Epithelial cell of alveolus of lung (primary cell): ENCODE measurements at places on chromosomes 5 and 9. TPM values are rescaled to one million over a fixed set of nuclear protein-coding genes. Genes with fewer than 3 reads are reported as not detected.

Gene PFN3
- total RNA-seq = not detected in 2 replicates

Gene TAF1L
- under 0.01 TPM in 1 of 2 replicates, not detected in the other for total RNA-seq

Gene CCDC183
- total RNA-seq = 1.1 TPM in 1 of 2 replicates, not detected in the other

Gene MOB3B
- 1.0 and 3.8 TPM in 2 replicates for total RNA-seq

Gene ZBED3
- total RNA-seq = 0.65 and 1.7 TPM in 2 replicates

Gene GRIN3A
- total RNA-seq = not detected in 2 replicates

Gene GHR
- 3.2 and 17.7 TPM in 2 replicates for total RNA-seq

Gene CERT1
- total RNA-seq = 8.7 and 33.9 TPM in 2 replicates

Gene PRUNE2
- 2.2 and 2.6 TPM in 2 replicates for total RNA-seq

Gene KCNV2
- not detected in 2 replicates for total RNA-seq

Gene DNAJB5
- total RNA-seq = 14.5 and 23.1 TPM in 2 replicates
